Neural crest cell (in vitro differentiated cells): ENCODE measurements at places on chromosomes 11 and 22. TPM values are rescaled to one million over a fixed set of nuclear protein-coding genes. Genes with fewer than 3 reads are reported as not detected.

DNA sequence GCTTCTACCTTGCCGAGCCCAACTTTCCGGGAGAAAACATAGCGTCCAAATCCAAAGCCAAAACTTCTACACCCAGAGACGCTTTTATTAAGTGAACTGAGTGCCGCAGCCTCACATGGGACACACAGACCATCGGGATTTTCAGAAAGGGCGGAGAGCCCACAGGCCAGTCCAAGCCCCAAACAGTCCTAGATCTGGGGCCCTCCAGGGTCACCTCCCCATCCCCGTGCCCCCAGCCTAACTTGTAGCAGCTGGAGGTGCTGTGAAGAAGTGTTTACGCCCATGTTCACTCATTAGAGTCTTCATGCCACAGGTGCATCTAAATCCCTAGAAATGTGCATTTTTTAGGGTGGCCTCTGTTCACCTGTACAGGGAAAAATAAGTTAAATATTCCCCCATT lies 14.1 kb upstream of the ADORA2A start:
- no peak for DNase-seq
- no peaks in the 10 kb centered on the region for H3K27me3 ChIP-seq
- no peaks in the 10 kb centered on the region for H3K4me1 ChIP-seq
- H3K27ac ChIP-seq, result peak overlapping the region; percentile 75
- H3K4me3 ChIP-seq, result no peak overlapping the region

The MRE11 gene
- total RNA-seq, result 39.4 and 40.7 TPM in 2 replicates

GRCh38 chr11:119681361-119681910 lies 47.6 kb downstream of the NECTIN1 start:
- H3K4me1 ChIP-seq, result peaks cover 31% of the 10 kb centered on the region
- H3K27ac ChIP-seq, result no peak overlapping the region
- H3K4me3 ChIP-seq, result no peak overlapping the region

The NXPE2 gene
- total RNA-seq, result 0.26 TPM in 1 of 2 replicates, not detected in the other

- H3K27ac ChIP-seq, result peak overlapping the region; percentile 94
- no peaks in the 10 kb centered on the region for H3K27me3 ChIP-seq
- H3K4me3 ChIP-seq, result peak overlapping the region; percentile 15
- no peak for DNase-seq
Measured at GRCh38 chr11:86476109-86476861, 101.6 kb downstream of the CCDC81 start.

The CCDC87 gene
- total RNA-seq, result 0.93 and 1.1 TPM in 2 replicates

DNA sequence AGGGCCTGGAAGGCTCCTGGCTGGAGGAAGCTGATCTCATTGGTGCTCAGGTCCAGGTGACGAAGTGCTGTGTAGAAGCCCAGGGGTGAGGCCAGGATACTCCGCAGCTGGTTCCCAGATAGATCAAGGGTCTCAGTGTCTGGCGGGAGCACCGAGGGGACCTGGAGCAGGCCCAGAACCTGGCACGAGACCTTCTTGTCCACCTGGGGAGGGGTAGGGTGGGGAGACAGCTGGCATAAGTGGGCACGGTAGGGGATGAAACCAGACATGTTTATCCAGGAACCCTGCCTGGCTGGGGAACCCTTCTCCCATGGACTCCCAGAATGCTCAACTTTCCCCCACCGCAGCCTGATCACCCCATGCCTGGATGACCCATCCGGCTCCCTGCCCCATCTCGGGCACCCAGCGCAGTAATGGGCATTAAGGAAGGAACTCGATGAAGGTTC lies 9.2 kb downstream of the LRRC32 start:
- H3K27me3 ChIP-seq, result no peaks in the 10 kb centered on the region
- H3K36me3 ChIP-seq, result no peaks in the 10 kb centered on the region
- no peak overlapping the region for H3K4me3 ChIP-seq

The OR6X1 gene
- total RNA-seq, result not detected in 2 replicates

The REXO2 gene
- 42.3 and 46.1 TPM in 2 replicates for total RNA-seq

DNA sequence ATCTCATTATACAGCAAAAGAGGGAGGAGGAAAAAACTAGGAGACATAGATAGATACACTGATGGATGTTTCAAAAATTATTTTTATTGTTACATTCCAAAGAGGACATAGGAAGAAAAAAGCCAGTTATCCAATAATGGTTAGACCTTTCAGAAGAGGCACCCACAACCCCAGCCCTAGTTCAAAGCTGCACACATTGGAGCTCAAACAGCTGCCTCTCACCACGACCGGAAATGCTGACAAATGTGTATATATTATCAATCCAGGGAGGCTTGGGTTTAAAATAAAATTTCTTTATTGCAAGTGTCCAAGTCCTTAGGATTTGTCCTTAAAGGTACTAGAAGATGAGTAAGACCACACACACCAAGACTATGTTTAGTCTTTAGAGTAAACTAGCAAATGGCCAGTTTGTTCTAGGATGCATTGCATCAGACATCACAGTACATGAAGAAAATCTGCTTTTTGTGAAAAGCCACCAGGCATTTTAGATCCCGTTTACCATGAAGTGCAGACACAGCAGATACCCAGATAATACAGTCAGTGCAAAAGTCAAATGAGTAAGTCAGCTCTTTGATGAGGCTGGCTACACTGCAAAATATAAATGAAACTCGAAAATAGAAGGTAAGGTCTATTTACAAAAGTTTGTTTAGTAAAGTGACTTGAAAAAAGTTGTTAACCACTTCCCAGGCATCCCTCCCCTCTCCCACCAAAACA lies 4.6 kb upstream of the ASCL3 start:
- H3K4me3 ChIP-seq, result no peak overlapping the region
- no peak for DNase-seq
- H3K36me3 ChIP-seq, result peaks cover 8% of the 10 kb centered on the region
- H3K27ac ChIP-seq, result no peak overlapping the region
- no peaks in the 10 kb centered on the region for H3K27me3 ChIP-seq

- no peaks in the 10 kb centered on the region for H3K27me3 ChIP-seq
- H3K27ac ChIP-seq, result peak overlapping the region; percentile 57
- H3K4me1 ChIP-seq, result peaks cover 34% of the 10 kb centered on the region
Measured at GRCh38 chr11:64604458-64605243, 13.6 kb downstream of the SLC22A12 start.

GRCh38 chr11:117229411-117229810 lies 2.5 kb downstream of the PCSK7 start:
- no peak for DNase-seq
- H3K27ac ChIP-seq, result no peak overlapping the region
- peaks cover 49% of the 10 kb centered on the region for H3K4me1 ChIP-seq
- no peaks in the 10 kb centered on the region for H3K27me3 ChIP-seq
- peak overlapping the region; percentile 96 for H3K4me3 ChIP-seq
- peaks cover 2% of the 10 kb centered on the region for H3K36me3 ChIP-seq

- no peak for DNase-seq
- H3K27ac ChIP-seq, result no peak overlapping the region
- H3K36me3 ChIP-seq, result no peaks in the 10 kb centered on the region
- no peaks in the 10 kb centered on the region for H3K4me1 ChIP-seq
Measured at GRCh38 chr11:109027851-109028250, 363.0 kb downstream of the DDX10 start.

The EFCAB6 gene
- total RNA-seq, result 1.5 and 2.3 TPM in 2 replicates

DNA sequence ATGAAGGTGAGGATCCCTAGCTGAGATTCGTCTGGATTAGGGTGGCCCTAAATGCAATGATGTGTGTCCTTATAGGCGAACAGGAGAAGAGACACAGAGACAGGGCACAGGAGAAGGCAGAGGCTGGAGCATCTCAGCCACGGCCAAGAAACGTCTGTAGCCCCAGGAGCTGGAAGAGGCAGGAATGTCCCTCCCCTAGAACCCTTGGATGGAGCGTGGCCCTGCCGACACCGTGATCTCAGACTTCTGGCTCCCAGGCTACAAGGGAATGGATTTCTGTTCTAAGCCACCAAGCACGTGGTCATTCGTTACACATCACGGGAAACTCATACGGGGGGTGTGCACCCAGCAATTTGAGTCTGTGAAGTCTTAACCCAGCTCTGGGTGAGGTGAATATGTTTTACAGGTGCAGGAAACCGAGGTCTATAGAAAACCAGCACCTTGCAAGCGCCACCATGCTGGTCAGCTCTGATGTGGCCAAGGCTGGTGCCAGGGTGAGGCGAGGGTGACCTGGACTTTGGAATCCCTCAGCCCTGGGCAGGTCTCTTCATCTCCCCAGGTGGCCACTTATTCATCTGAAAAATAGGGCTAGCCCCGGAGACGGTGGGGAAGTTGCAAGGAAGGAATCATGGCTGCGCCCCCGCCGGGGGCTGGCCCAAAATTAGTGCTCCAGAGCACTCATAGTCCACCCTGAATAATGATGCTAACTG lies 89.5 kb upstream of the FGF3 start:
- H3K4me1 ChIP-seq, result no peaks in the 10 kb centered on the region
- no peak overlapping the region for H3K4me3 ChIP-seq
- peaks cover 5% of the 10 kb centered on the region for H3K27me3 ChIP-seq
- no peaks in the 10 kb centered on the region for H3K36me3 ChIP-seq
- H3K27ac ChIP-seq, result no peak overlapping the region

DNA sequence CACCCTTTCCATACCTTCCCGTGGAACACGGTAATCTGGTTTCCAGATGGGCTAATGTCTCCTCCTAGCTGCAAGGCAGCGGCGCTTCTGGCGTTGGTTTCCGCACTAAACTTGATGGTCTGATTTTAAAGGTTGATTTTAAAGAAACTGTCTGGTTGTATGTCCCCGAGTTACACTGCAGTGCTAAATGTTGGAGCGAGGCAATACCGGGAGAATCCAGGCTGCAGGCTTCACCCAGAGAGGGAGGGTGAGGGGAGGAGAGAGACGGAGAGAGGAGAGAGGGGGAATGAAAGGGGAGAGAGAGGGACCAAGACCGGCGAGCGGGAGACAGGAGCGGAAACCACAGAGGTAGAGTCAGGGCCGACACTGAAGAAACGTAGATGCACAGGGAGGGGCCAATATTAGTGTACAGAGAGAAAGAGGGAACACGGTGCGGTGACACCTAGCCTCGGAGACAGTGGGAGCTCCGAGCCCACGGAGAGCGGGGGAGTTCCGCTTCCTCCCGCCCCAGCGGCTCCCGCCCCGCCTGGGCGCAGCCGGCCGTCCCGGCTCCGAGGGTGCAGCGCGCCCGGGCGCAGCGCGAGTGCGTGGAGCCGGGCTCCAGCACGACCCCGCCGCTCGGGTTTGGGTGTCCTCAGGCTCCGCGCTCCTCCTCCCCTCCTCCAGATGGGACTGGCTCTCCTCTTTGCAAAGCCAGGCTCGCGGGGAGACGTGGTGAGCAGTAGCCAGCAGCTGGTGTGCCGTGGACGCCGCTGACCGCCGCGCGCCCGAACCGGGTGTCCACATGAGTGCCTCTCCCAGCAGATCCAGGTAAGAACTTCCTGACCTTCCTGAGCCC lies 71.9 kb upstream of the GRAMD1B start:
- H3K27me3 ChIP-seq, result peaks cover 80% of the 10 kb centered on the region
- H3K4me3 ChIP-seq, result peak overlapping the region; percentile 88
- H3K36me3 ChIP-seq, result no peaks in the 10 kb centered on the region
- peak; percentile 14 for DNase-seq
- no peak overlapping the region for H3K27ac ChIP-seq
- peaks cover 6% of the 10 kb centered on the region for H3K4me1 ChIP-seq

GRCh38 chr11:100892886-100893285 lies 205.8 kb downstream of the ARHGAP42 start:
- no peak overlapping the region for H3K27ac ChIP-seq
- H3K4me3 ChIP-seq, result no peak overlapping the region
- no peaks in the 10 kb centered on the region for H3K27me3 ChIP-seq
- peaks cover 5% of the 10 kb centered on the region for H3K4me1 ChIP-seq

DNA sequence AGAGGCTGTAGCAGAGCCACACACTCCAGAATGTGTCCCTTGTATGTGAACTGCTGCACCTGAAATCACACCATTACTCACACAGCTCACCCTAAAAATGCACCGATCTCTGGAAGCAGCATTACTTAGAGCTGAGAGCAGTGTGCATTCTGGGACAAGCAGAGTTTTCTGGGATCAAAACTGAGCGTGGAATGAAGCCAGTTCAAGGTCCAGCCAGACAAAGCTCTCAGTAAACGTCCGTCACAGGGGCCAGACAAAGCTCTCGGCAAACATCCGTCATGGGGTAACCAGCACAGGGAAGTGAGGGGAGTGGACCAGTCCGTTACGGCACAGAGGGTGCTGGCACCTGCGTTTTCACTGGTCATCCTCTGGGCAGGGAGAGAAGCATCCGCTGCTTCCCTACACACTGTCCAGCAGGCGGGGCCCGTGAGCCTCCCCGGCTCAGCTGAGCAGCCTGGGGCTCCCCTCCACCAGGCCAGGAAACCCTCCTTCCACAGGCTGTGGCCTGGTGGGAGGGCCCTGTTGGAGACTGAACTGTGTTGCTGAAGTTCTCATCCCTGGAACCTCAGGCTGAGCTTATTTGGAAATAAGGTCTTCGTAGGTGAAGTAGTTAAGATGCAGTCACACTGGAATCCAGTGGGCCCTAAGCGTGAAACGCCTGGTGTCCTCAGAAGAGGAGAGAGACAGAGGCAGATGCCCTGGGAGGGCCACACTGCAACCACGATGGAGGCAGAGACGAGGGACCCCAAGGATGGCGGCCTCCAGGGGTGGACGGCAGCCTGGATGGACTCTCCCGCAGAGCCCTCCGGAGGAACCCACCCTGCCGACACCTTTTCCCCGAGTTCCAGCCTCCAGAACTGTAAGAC lies 883.9 kb downstream of the BRD1 start:
- H3K27ac ChIP-seq, result peak overlapping the region; percentile 22
- no peak overlapping the region for H3K4me3 ChIP-seq
- peak; percentile 40 for DNase-seq
- no peaks in the 10 kb centered on the region for H3K27me3 ChIP-seq
- H3K36me3 ChIP-seq, result no peaks in the 10 kb centered on the region
